ENCODE measurements at places on chromosomes 12 and 14. TPM values are rescaled to one million over a fixed set of nuclear protein-coding genes. Genes with fewer than 3 reads are reported as not detected.

GRCh38 chr12:103829092-103829491, 11.9 kb downstream of the NT5DC3 start:
- no peak for DNase-seq
- H3K36me3 ChIP-seq: no peaks in the 10 kb centered on the region
- no peak overlapping the region for H3K27ac ChIP-seq

DNA sequence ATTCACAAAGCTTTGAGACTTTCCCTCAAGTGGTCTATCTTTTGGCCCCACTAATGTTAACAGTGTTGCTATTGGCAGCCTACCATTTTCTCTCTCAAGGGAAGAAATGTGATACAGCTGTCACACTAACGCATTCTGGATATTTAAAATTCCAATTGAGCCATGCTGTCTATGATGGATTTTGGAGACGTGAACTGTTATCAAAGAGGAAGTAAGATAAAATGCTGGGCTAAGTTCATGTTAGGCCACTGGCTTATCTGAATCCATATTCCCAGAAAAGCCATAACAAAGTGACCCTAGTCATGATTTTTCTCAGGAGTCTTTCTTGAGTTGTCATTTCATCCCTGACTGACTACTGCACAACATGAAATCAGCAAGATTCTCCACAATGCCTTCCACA, 200.2 kb downstream of the PHLDA1 start:
- H3K4me3 ChIP-seq: no peak overlapping the region
- H3K27me3 ChIP-seq: no peaks in the 10 kb centered on the region
- no peak overlapping the region for H3K27ac ChIP-seq
- H3K4me1 ChIP-seq: no peaks in the 10 kb centered on the region
- no peak for DNase-seq

- peaks cover 3% of the 10 kb centered on the region for H3K27me3 ChIP-seq
- H3K36me3 ChIP-seq: no peaks in the 10 kb centered on the region
- no peak for DNase-seq
- no peaks in the 10 kb centered on the region for H3K4me1 ChIP-seq
- H3K4me3 ChIP-seq: no peak overlapping the region
These were observed 155.0 kb upstream of the RTL1 start for GRCh38 chr14:101058571-101058970.

- no peaks in the 10 kb centered on the region for H3K4me1 ChIP-seq
- no peaks in the 10 kb centered on the region for H3K27me3 ChIP-seq
- no peak overlapping the region for H3K4me3 ChIP-seq
- H3K27ac ChIP-seq: no peak overlapping the region
These were observed 7.2 kb upstream of the P2RX4 start for GRCh38 chr12:121202407-121203355.

DNA sequence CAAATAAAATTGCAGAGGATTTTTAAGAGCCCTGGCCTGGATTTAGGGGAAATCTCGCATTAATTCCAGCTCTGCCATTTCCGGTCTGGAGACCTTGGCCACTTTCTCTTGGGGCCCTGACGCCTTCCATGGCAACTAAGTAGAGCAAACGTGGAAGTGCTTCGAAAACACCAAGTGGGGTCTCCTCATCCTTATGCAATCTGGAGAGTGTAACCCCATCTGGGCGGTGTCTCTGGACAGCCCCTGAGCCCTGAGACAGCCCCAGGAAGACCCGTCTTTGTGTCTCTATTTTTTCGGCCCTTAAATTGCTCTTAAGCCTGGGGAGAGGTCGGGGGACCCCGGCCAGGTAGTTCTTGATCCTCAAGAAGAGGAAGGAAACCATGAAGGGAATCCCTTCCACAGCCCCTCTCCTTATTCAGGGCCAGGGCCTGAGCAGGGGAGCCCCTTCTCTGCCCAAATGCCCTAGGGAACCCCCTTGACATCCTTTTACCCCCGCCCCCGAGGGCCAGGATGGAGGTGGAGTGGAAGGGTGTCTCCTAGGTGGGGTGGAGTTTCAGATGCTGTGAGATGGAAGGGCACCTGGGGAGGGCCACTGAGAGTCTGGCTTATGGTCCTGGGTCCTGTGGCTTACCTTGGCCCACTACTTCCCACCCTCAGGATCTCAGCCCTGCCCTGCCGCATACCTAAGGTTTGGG, 17.6 kb upstream of the NR4A1 start:
- H3K36me3 ChIP-seq: no peaks in the 10 kb centered on the region
- peak overlapping the region; percentile 95 for H3K27ac ChIP-seq
- no peak for DNase-seq
- peaks cover 44% of the 10 kb centered on the region for H3K4me1 ChIP-seq
- H3K27me3 ChIP-seq: no peaks in the 10 kb centered on the region
- H3K4me3 ChIP-seq: peak overlapping the region; percentile 49

DNA sequence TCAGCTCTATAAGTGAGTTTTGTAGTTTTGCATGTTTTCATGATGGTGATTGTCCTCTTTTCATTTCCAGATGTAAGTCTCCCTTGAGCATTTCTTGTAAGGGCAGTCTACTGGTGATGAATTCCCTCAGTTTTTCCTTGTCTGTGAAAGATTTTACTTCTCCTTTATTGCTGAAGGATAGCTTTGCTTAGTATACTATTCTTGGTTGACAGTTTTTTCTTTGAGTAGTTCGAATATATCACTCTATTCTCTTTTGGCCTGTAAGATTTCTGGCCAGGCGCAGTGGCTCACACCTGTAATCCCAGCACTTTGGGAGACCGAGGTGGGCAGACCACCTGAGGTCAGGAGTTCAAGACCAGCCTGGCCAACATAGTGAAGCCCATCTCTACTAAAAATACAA, 23.6 kb downstream of the SIX4 start:
- H3K4me3 ChIP-seq: no peak overlapping the region
- no peaks in the 10 kb centered on the region for H3K36me3 ChIP-seq
- no peak overlapping the region for H3K27ac ChIP-seq
- DNase-seq: no peak
- no peaks in the 10 kb centered on the region for H3K4me1 ChIP-seq

GRCh38 chr14:57659052-57659451, 165.4 kb upstream of the CCDC198 start:
- H3K36me3 ChIP-seq: no peaks in the 10 kb centered on the region
- no peak overlapping the region for H3K4me3 ChIP-seq
- DNase-seq: no peak
- H3K27me3 ChIP-seq: no peaks in the 10 kb centered on the region
- H3K4me1 ChIP-seq: no peaks in the 10 kb centered on the region

DNA sequence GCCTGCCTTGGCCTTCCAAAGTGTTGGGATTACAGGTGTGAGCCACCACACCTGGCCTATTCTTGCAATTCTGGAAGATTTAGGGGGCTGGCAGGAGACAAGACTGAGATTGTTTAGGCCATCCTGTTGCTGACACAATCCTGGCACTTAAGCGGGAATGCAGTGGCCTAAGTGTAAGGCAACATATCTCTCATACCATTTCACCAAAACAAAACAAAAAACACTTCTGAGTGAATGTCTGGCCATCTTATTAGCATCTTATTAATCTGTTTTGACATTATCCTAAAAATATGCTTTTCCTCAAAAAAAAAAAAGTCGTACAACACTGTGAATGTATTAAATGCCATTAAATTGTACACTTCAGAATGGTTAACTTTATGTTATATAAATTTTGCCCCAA, 67.6 kb downstream of the DENND5B start:
- H3K36me3 ChIP-seq: no peaks in the 10 kb centered on the region
- H3K27me3 ChIP-seq: no peaks in the 10 kb centered on the region
- no peak for DNase-seq
- no peak overlapping the region for H3K27ac ChIP-seq
- H3K4me3 ChIP-seq: no peak overlapping the region

- no peak for DNase-seq
- no peak overlapping the region for H3K27ac ChIP-seq
- no peaks in the 10 kb centered on the region for H3K36me3 ChIP-seq
- peaks cover 11% of the 10 kb centered on the region for H3K4me1 ChIP-seq
- H3K27me3 ChIP-seq: peaks cover 54% of the 10 kb centered on the region
- H3K4me3 ChIP-seq: no peak overlapping the region
These were observed 2.8 kb downstream of the PIANP start for GRCh38 chr12:6697584-6698351.

DNA sequence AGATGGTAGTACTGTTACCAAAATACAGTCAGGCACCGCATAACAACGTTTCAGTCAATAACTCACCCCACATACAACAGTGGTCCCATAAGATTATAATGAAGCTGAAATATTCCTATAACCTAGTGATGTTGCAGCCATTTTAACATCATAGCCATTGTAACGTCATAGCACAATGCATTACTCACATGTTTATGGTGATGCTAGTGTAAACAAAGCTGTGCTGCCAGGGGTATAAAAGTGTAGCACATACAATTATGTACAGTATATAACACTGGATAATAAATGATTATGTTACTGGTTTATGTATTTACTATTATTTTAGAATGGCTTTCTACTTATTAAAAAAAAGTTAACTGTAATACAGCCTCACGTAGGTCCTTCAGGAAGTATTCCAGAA, 37.0 kb downstream of the GPR137C start:
- no peaks in the 10 kb centered on the region for H3K4me1 ChIP-seq
- no peak overlapping the region for H3K4me3 ChIP-seq
- H3K27me3 ChIP-seq: no peaks in the 10 kb centered on the region
- no peaks in the 10 kb centered on the region for H3K36me3 ChIP-seq
- no peak overlapping the region for H3K27ac ChIP-seq
- DNase-seq: no peak

The REP15 gene
- 5.1 TPM for total RNA-seq

The WSCD2 gene
- total RNA-seq: 0.89 TPM

The PMEL gene
- total RNA-seq: 1.2 TPM

Measured in lower lobe of right lung (tissue), 2 donors.